ENCODE measurements at places on chromosomes 2 and 18. TPM values are rescaled to one million over a fixed set of nuclear protein-coding genes. Genes with fewer than 3 reads are reported as not detected.

ATP6V1B1 gene
- total RNA-seq: 2.1 TPM

LYG2 gene
- total RNA-seq: not detected

CRACDL gene
- total RNA-seq: 33.3 TPM

KRTCAP3 gene
- 22.5 TPM for total RNA-seq

TDRD15 gene
- total RNA-seq: not detected

ERICH2 gene
- 5.6 TPM for total RNA-seq

KYNU gene
- 34.5 TPM for total RNA-seq

PTRHD1 gene
- total RNA-seq: 30.7 TPM

CCDC68 gene
- 20.8 TPM for total RNA-seq

RGPD4 gene
- total RNA-seq: 0.23 TPM

ACOXL gene
- total RNA-seq: 47.5 TPM

CYS1 gene
- 4.5 TPM for total RNA-seq

FNDC4 gene
- 2.0 TPM for total RNA-seq

DLX1 gene
- not detected for total RNA-seq

MTCL1 gene
- total RNA-seq: 10.1 TPM

SKOR2 gene
- total RNA-seq: not detected

SEPTIN2 gene
- total RNA-seq: 264 TPM

LGALSL gene
- total RNA-seq: 43.2 TPM

COL4A4 gene
- total RNA-seq: 36.1 TPM

UBXN2A gene
- total RNA-seq: 12.7 TPM

ZSWIM2 gene
- total RNA-seq: not detected

DHRS9 gene
- 7.6 TPM for total RNA-seq

THSD7B gene
- total RNA-seq: 0.14 TPM

CDKL4 gene
- 2.1 TPM for total RNA-seq

EPAS1 gene
- total RNA-seq: 1,593 TPM
